ENCODE measurements at places on chromosomes 5 and 9.

GRCh38 chr5:80151890-80152289 lies 104.0 kb downstream of the SERINC5 start:
- DNase-seq = no peak

- no peak for DNase-seq
These were observed 36.2 kb downstream of the RNF130 start for GRCh38 chr5:180035206-180035931.

- no peak for DNase-seq
These were observed 138.3 kb downstream of the CDK5RAP2 start for GRCh38 chr9:120441426-120442307.

DNA sequence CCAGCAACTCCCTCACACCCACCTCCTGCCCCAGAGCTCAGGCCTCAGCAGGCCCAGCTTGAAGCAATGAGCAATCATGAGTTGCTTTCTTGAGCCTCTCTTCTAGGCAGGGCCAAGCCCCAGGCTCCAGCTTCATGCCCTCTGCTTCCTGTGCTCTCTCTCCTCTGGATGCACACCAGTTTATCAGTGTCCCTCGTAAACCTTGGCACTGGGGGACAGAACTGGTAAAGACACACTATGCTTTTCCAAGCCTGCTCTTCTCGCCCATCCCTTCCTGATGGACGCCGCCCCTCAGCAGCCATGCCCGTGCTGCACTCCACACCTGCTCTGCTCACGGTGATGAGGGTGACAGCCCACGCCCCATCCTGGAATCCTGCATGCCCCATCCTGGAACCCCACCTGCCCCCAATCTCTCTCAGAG lies 49.4 kb upstream of the ORM1 start:
- DNase-seq = no peak

GRCh38 chr9:107472581-107473340 lies 16.8 kb downstream of the KLF4 start:
- no peak for DNase-seq

DNA sequence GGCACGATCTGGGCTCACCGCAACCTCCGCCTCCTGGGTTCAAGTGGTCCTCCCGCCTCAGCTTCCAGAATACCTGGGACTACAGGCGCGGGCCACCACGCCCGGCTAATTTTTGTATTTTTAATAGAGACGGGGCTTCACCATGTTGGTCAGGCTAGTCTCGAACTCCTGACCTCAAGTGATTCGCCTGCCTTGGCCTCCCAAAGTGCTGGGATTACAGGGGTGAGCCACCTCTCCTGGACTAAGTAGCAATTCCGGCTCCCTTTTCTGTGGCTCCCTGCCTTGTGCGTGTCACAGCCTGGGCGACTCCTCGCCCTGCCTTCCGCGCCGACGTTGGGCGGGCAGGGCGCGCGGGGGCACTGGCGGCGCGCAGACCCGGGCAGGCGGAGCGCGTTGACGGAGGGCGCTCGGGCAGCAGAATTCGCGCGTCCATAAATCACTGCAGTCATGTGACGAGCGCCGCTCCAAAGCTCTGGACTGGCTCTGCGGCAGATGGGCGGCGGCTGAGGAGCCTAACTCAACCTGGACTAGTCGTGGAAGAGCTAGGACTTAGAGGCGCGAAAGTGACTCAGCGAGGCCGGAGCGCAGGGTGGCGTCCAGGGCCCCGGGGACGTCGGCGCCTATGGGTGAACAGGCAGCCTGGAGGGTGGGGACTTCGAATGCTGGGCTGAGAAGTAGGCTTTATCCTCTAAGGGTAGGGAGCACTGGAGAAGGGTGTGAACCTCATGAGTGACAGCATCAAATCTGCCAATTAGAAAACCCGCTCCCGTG lies 1.4 kb upstream of the CIZ1 start:
- no peak for DNase-seq

DNA sequence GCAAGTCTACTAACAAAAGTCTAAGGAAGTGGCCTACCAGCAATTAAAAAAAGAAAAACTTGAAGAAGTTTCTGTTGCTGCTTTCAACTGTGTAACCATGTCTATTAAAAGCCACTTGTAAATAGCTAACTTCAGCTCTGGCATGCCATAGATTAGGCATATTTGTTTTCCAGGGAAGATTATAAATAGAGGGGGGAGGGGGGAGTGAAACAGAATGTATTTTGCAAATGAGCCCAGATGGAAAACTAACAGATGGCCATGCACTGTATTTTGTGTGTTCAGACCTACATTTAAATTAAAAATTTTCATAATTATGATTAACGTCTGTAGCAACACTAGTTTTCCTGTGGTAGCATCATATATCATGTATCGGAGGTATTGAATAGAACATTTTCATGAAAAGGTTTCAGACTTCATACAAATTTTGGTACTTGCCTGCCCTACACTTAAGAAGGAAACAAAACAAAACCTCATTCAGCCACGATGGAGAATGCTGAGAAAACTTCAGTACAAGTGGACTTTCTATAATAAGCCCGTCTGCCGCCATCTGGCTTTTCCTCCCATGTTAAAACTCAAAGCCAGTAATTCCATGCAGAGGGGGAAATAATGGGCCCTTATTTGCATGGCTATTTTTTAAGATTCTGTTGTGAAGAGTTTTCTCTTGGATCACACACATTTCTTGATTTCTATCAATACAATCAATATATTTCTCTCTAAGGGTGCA lies 220.4 kb upstream of the SMARCA2 start:
- no peak for DNase-seq

DNA sequence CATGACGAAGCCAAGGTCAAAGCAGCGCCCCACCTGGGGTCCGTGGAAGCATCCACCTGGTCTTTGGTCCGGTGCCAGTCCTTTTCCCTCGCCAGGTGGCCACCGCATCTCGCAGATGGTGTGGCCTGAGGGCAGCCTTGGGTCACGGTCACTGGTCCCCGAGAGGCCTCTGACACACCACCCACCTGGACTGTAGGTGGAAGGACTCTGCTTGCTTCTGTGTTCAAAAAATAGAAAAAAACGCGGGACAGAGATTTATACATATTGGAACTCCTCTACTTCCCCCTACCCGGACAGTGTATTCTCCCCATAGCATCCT lies 466 bp upstream of the TTC39B start:
- no peak for DNase-seq

DNA sequence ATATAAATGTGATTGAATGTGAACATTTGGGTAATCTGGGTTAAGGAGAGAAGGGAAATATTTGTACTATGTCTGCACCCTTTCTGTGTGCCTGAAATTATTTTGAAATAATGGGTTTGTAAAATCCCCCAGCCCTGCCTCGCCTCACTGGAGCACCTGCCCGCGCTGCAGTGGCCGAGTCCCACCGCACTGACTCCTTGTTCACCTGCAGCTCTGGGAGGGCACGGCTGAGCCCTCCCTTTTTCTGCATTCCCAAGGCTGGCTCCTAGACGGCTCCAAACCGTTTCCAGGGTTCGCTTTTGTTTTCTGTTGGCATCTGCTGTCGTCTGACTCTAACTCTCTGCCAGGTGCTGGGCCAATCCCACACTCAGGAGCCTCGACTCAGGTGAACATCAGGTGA lies 17.6 kb upstream of the PPP1R26 start:
- no peak for DNase-seq

DNA sequence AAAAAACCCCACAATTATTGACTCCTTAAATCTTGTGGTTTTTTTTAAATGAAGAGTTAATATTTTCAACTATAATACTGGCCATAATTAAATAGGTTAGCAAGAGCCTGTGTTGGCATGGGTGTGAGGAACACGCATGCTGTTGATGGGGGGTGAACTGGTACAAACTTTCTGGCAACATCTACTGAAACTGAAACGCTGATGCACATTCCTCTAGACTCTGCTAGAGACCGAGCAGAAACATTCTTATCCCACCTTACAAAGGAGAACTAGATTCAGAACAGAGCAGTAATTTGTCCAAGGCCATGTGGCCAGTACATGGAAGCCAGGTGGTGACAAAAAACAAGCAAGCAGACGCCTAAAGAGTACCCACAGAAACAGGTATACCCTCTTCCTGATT lies 2.4 kb downstream of the BICD2 start:
- DNase-seq = no peak

DNA sequence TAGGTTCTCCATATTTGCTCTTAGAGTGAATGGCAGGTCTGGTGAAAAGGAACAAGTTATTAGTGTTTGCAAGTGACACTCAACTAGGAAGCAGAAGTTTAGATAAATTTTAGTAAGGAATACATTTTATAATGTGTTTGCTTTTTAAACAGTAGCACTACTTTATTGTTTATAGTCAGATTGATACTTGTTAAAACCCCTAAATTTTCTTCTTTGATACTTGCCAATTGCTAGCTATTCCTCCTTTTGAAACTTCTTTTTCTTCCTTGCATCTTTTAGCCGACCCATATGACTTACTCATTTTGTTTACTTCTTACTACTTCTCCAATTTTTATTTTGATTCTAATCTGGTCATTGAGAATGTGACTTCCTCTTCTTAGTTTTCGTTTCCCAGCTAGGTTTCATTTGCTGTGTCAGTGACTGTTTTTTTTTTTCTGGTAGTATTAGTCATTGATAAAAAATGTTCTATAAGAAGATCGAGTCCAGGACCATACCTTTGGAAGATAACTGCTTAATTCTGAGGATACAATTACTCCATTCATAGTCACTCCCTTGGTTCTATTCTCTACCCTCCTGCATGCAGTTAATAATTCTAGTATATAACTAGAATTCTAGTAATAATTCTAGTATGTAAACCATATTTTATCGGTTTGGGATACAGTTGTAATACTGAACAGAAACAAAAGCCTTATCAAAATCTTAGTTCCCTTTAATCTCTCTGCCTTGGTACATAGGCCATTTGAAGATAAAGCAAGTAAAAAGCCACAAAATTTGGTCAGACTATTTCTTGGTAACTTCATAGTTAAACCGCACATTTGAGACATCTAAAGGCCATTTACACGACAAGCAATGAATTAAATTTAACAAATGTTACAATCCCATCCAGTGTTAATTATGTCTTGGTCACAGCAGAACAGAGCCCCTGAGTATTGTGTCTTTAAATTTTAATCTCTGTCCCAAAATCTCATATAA lies 2.8 kb upstream of the RICTOR start:
- DNase-seq = no peak

GRCh38 chr9:123946101-123946821 lies 16.3 kb upstream of the DENND1A start:
- no peak for DNase-seq
